Keratinocyte (primary cell): ENCODE measurements at places on chromosomes 4 and X. TPM values are rescaled to one million over a fixed set of nuclear protein-coding genes. Genes with fewer than 3 reads are reported as not detected.

DNA sequence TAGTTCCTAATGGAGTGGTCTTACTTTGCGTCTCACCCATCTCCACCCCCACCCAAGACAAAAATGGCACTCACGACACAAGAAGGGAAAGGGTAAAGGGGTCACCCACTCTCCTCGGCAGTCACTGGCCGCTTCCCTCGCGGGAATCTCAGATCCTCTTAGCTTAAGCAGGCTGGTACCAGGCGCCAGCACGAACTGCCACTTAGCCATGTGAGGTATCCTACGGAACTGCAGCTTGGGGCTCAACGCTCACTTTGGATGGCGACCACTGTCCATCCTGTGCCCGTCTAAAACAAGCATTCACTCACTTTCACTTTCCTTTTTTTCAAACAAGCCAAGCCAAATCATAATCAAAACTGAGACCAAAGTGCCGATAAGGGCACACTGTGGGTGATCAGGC is 14.6 kb upstream of the MAGIX start:
- DNase-seq, result no peak

GRCh38 chr4:74044677-74045076 is 6.2 kb upstream of the CXCL3 start:
- DNase-seq, result no peak

DNA sequence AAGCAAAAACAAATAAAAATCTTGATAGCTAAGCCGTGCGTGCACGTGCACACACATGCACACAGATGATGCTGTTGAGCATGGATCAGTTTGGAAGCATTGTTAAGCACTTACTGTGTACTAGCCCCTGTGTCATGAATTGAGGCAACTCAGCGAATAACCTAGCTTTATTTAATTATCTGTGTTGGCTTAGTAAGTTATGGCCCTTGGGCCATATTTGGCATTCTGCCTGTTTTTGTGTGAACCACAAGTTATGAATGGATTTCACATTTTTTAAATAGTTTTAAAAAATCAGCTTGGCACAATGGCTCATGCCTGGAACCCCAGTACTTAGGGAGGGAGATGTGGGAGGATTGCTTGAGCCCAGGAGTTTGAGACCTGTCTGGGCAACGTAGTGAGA is 113.6 kb upstream of the CBLL2 start:
- DNase-seq, result no peak

- no peak for DNase-seq
These were observed 206.5 kb upstream of the STK26 start for GRCh38 chrX:131816551-131817136.

GRCh38 chr4:160009656-160010493 is 907.0 kb downstream of the RAPGEF2 start:
- DNase-seq, result no peak

DNA sequence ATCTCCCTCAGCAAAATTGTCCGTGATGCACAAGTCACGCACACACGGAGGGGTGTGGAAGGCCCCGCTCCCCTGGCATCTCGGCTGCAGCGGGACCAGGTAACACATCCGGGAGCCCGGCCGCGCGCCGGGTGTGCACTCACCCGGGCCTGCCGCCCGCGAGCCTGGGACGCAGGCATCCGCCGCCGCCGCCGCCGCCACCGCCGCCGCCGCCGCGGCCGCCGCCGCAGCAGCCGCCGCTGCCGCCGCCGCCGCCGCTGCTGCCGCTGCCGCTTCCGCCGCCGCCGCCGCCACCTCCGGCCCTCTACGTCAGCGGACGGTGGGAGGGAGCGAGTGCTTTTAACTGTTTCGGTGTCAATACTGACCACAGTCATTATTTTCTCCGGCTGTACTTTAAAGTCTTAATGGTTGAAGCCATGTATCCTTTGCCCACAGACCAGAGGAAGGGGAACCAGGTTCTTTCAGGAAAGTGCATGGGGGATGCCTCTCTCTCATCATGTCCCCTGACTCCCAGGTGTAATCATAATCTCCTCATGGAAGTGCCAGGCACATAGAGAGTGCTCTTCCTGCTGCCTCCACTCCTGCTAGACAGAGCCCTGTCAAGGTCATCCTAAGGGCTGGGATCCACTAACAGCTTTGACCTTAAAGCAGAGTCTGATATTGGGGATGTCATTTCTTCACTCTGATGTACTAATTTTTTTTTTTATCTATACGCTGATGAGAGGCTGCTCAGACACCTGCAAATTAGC is 38.0 kb downstream of the MAGEE2 start:
- DNase-seq, result no peak

- DNase-seq, result no peak
These were observed 149.9 kb downstream of the FBXO8 start for GRCh38 chr4:174133551-174133950.

- no peak for DNase-seq
These were observed 95.7 kb upstream of the IL15 start for GRCh38 chr4:141540643-141541042.

GRCh38 chr4:5851637-5852301 is 41.1 kb downstream of the CRMP1 start:
- no peak for DNase-seq

GRCh38 chr4:4771160-4771559 is 88.3 kb upstream of the MSX1 start:
- DNase-seq, result no peak

DNA sequence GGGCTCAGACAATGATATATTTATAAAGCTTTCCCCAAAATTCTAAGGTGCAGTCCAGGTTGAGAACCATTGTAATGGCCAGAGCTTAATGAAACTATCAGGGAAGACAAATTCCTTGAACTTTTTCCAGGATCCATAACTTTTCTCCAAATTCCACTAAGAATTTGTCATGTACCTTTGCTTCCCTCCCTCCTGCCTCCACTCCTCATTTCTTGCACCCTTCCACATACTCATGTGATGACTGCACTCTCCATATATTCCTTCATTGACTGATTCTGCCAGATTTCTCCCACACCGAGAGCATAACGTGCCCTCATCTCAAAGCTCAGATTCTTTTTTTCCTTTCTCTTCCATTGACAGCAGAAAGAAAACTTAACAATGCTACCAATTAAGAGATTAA is 20.9 kb upstream of the AMELX start:
- DNase-seq, result no peak

DNA sequence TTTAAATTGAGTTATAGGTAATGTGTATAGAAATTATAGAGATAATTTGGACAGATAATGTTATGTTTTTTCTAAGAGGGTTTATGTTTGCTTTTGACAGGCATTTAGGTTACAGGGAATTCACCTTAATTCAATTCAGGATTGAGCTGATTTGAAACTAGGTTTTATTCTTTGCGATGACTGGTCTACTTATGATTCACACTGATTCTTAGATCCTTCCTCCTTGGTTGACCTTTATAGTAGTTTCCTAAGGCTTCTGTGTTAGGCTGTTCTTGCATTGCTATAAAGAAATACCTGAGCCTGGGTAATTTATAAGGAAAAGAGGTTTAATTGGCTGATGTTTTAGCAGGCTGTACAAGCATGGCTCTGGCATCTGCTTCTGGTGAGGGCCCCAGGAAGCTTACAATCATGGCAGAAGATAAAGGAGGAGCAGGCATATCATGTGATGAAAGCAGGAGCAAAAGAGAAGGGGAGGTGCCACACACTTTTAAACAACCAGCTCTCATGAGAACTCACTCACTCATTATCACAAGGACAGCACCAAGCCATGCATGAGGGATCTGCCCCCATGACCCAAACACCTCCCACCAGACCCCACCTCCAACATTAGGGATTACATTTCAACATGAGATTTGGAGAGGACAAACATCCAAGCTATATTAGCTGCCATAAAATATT is 155.0 kb upstream of the SFRP2 start:
- DNase-seq, result no peak

DNA sequence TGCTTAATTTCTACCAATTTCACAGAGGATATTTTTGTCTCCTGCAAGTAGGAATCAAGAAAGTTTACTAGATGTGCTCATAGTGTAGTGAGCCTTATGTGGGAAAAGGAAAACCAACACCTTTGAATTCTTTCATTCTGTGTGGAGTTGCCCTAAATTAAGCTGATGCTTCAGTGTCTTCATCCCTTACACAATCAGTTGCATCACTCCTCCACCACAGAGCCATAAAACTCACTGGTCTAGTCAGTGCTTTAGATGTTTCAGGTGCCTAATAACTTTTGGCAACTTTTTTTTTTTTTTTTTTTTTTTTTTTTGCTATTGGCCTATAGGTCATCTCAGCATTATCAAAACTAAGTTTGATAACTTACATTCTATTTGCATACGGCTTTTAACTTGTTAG is 41.5 kb downstream of the HHIP start:
- DNase-seq, result no peak

DNA sequence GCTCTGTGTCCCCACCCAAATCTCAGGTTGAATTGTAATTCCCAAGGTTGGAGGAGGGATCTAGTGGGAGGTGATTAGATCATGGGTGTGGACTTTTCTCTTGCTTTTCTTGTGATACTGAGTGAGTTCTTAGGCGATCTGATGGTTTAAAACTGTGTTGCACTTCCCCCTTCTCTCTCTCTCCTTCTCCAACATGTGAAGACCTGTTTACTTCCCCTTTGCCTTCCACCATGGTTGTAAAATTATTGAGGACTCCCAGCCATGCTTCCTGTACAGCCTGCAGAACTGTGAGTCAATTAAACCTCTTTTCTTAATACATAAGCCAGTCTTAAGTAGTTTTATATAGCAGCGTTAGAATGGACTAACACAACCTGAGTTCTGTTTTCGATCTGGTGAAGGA is 738.2 kb downstream of the ARAP2 start:
- no peak for DNase-seq

DNA sequence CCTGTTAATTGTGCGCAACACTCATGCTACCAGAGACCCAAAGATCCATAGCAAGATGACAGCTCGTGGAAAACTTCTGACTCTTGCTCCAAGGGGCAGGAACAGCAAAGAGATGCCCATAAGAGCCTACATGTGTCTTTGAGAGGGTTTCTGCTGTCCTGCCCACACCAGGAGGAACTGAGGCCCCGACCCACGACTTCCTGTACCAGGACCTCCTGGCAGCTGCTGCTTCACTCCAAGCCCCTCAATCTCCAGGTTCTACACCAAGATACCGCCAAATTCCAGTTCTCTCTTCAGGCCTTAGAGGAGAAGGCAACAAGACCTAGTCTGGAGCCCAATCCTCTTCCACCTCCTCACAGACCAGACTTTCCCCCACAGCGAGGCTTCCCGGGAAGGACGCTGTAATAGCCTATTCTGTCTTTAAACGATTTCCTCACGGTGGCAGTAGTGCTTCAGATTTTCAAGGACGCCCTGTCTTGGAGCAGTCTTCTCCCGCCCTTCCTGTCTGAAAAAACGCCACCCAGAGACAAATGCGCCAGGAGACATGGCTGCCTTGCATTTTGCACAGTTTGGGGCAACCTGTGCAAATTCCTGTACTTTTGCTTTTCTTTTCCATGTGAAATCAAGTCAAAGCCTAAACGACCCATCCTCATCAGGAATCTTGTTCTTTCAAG is 230.2 kb upstream of the STK26 start:
- DNase-seq, result peak; percentile 32

DNA sequence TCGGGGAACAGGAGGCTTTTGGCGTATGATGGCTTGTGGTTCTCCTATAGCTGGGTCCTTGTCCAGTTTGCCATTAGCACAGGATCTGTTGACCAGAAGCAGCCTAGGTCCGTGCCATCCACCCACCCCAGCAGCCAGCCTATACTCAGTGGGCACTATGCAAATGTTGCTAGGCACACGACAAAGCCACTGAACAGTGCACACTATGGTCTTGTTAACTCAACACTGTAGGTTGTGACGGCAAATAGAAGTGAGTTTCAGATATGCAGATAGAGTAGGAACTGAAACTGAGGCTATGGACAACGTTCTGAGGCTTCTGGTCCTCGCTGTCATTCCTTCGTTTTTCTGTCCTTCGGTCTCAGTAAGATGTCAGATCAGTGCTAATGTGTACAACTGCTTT is 541.3 kb upstream of the TENM3 start:
- no peak for DNase-seq

DNA sequence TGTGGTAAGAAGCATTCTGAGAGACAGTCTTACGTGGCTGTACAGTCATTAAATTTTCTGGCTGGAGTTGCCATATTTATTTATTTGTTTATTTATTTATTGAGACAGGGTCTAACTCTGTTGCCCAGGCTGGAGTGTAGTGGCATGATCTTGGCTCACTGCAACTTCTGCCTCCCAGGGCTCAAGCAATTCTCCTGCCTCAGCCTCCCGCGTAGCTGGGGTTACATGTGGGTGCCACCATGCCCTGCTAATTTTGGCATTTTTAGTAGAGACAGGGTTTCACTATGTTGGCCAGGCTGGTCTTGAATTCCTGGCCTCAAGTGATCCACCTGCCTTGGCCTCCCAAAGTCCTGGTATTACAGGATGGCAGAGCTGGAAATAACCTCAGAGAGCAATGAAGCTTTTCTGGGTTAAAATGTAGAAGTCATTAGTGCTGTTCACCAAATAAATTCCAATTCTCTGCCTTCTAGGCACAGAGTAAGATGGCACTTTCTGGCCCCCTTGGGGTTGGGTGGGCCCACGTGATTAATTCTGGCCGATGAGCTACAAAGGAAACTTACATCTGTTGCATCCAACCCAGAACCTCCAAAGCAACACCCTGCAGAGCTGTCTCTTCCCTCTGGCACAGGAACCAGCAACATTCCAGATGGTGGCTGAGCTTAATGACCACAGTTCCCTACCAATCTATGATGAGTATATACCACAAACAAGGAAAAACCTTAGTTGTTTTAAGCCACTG is 4.5 kb downstream of the MRFAP1 start:
- no peak for DNase-seq

GRCh38 chrX:154043003-154043763 is 23.5 kb upstream of the IRAK1 start:
- DNase-seq, result no peak

DNA sequence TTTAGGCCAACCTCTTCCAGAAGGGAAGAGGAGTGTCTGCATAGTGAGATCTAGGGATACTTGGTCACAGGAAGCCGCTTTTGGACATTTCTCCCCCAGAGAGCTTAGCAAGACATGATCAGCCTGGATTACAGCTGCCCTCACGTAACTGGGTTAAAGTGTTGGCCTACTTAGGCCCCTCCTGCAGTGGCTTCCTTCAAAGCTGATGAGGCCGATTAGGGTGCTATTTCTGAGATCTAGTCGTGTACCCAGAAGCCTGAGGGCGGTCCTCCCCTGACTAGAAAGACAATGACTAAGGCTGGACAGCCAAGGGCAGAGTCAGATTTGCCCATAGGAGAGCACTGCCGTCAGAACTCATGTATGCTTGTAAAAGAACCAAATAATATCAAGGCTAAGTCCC is 135.0 kb downstream of the AMMECR1 start:
- no peak for DNase-seq

DNA sequence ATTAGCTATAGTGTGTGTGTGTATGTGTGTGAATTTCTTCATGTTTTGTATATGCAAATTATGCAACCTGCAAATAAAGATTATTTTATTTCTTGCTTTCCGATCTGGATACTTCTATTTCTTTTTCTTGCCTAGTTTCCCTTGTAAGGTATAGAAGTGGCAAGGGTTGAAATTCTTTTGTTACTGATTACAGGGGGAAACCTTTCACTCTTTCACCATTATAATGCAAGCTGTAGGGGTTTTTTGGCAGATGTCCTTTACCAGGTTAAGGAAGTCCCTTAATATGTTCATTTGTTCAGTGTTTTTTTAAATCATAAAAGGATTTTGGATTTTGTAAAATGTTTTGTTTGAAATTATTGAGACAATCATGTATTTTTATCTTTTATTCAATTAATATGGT is 44.3 kb upstream of the PDE5A start:
- DNase-seq, result no peak

GRCh38 chr4:39446842-39447573 is 11.7 kb downstream of the RPL9 start:
- DNase-seq, result no peak

DCAF16 gene
- polyA plus RNA-seq, result 13.0 to 16.2 TPM (median 13.8 TPM) in 3 replicates

CXCR3 gene
- polyA plus RNA-seq, result not detected in 3 replicates

UGT2B28 gene
- not detected in 3 replicates for polyA plus RNA-seq

ARSJ gene
- polyA plus RNA-seq, result 11.5 to 15.7 TPM (median 13.8 TPM) in 3 replicates

YY2 gene
- 0.86 to 1.2 TPM (median 0.95 TPM) in 3 replicates for polyA plus RNA-seq

TCEAL6 gene
- not detected in 3 replicates for polyA plus RNA-seq

FAM149A gene
- 0.41 to 0.68 TPM (median 0.66 TPM) in 3 replicates for polyA plus RNA-seq

TNMD gene
- not detected in 3 replicates for polyA plus RNA-seq
